Activated T-cell treated with anti-CD3 and anti-CD28 coated beads, Interleukin-2, amount 50 U/mL, for 24 hours (primary cell): ENCODE measurements at places on chromosomes 7 and 10.

GRCh38 chr7:135993950-135994349 is 16.8 kb upstream of the MTPN start:
- no peaks in the 10 kb centered on the region for H3K36me3 ChIP-seq
- H3K4me3 ChIP-seq = no peak overlapping the region
- H3K27me3 ChIP-seq = peaks cover 9% of the 10 kb centered on the region
- H3K27ac ChIP-seq = peak overlapping the region; percentile 83
- H3K4me1 ChIP-seq = peaks cover 23% of the 10 kb centered on the region

- H3K27me3 ChIP-seq = peaks cover 32% of the 10 kb centered on the region
- no peak overlapping the region for H3K27ac ChIP-seq
- H3K36me3 ChIP-seq = no peaks in the 10 kb centered on the region
- peaks cover 11% of the 10 kb centered on the region for H3K4me1 ChIP-seq
- H3K4me3 ChIP-seq = no peak overlapping the region
Observed at GRCh38 chr7:55350281-55350680, 14.9 kb upstream of the LANCL2 start.

DNA sequence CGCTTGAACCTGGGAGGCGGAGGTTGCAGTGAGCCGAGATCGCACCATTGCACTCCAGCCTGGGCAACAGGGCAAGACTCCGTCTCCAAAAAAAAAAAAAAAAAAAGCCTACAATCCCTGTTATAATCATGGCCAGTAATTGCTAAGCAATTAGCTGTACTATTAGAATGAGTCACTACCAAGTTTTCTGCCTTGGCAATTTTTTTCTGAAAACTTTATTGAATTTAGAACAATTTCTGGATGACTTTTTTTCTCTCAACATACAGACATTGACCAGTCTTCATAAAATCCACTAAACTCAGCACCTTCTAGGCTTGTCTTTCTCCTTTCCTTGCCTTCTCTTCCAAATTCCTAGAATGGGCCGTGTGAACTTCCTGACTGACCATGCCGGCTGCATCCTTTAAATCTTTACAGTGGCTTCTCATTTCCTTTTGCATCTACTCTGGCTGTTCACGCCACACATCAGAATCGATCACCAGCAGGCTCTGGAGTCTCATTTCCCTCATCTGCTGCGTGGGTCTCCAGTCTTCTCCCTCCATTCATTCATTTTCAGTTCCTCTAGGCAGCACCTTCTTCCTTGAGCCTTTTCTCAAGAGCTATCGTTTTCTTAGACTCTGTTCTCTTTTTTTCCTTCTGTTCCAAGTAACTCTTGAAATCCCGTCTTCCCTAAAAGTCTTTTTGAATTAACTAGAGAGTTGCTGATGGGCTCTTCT is 107.9 kb downstream of the KAT6B start:
- H3K4me1 ChIP-seq = peaks cover 41% of the 10 kb centered on the region
- no peak overlapping the region for H3K27ac ChIP-seq
- no peak for DNase-seq
- H3K36me3 ChIP-seq = no peaks in the 10 kb centered on the region
- H3K27me3 ChIP-seq = no peaks in the 10 kb centered on the region

DNA sequence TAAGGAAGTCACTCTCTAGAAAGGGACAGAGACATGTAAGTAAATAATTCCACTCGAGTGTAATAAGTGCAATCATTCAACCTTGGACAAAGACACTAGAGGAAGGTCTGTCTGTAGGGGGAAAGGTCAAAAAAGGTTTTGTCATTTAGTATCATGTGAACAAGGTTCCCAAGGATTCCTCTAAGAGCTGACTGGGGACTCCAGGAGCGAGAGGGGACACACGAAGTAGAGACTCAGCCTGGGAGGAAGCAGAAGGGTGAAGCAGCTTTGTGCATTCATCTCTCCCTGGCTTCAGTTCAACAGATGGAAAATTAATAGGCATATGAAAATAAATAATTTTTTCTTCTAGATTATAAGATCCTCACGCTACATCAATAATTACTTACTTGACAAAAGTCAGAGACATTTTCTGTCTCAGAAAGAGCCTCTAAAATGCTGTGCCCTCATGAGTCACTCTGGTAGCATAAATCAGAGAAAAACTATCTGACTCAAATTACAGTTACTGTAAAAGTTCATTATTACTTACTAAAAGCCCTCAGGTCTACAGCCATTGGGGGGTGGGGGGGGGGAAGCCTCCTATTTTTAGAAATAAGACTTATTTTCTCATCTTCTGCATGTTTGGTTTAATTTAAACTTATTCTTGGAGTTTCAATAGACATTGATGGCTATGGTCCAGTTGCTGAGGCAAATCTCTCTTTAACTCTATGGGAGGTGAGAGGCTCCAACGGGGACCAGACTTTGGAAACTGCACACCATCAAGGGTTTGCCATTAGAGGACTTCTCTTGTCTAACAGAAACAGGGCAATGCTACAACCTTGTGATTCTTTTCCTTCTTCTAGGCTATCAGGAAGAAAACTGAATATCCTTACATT is 275.1 kb upstream of the KLF14 start:
- peak overlapping the region; percentile 60 for H3K4me3 ChIP-seq
- peaks cover 37% of the 10 kb centered on the region for H3K36me3 ChIP-seq
- H3K27ac ChIP-seq = peak overlapping the region; percentile 98
- no peaks in the 10 kb centered on the region for H3K27me3 ChIP-seq
- peaks cover 94% of the 10 kb centered on the region for H3K4me1 ChIP-seq

DNA sequence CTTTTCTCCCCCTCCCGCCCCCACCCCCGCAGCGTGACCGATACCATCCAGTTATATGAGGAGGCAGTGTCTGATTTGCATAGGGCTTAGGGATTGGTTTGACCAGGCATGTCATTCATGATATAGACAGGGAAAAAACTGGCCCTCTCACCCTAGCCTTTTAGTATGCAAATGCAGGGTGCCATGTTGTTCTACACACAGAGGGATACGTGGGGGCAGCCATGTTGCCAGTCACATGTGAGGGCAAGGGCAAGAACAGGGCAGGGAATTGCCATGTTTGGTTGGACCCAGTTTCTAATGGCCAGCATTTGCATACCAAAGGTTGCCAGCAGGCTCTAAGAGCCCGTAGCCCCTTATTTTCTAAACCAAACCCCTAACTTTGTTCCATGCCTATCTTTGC is 552.1 kb downstream of the SORCS1 start:
- DNase-seq = no peak
- H3K4me3 ChIP-seq = no peak overlapping the region
- H3K4me1 ChIP-seq = no peaks in the 10 kb centered on the region
- no peak overlapping the region for H3K27ac ChIP-seq
- H3K27me3 ChIP-seq = no peaks in the 10 kb centered on the region
- no peaks in the 10 kb centered on the region for H3K36me3 ChIP-seq

- no peaks in the 10 kb centered on the region for H3K36me3 ChIP-seq
- H3K27ac ChIP-seq = no peak overlapping the region
- no peak for DNase-seq
- H3K4me1 ChIP-seq = peaks cover 50% of the 10 kb centered on the region
- H3K4me3 ChIP-seq = no peak overlapping the region
Observed at GRCh38 chr10:110216942-110217661, 9.7 kb downstream of the MXI1 start.

- no peaks in the 10 kb centered on the region for H3K4me1 ChIP-seq
- H3K27ac ChIP-seq = no peak overlapping the region
- H3K36me3 ChIP-seq = no peaks in the 10 kb centered on the region
- peaks cover 5% of the 10 kb centered on the region for H3K27me3 ChIP-seq
- DNase-seq = no peak
Observed at GRCh38 chr7:13017333-13017857, 330.0 kb downstream of the ARL4A start.

GRCh38 chr10:88680958-88681357 is 16.7 kb downstream of the LIPF start:
- no peak overlapping the region for H3K27ac ChIP-seq
- no peak for DNase-seq
- peaks cover 9% of the 10 kb centered on the region for H3K27me3 ChIP-seq

DNA sequence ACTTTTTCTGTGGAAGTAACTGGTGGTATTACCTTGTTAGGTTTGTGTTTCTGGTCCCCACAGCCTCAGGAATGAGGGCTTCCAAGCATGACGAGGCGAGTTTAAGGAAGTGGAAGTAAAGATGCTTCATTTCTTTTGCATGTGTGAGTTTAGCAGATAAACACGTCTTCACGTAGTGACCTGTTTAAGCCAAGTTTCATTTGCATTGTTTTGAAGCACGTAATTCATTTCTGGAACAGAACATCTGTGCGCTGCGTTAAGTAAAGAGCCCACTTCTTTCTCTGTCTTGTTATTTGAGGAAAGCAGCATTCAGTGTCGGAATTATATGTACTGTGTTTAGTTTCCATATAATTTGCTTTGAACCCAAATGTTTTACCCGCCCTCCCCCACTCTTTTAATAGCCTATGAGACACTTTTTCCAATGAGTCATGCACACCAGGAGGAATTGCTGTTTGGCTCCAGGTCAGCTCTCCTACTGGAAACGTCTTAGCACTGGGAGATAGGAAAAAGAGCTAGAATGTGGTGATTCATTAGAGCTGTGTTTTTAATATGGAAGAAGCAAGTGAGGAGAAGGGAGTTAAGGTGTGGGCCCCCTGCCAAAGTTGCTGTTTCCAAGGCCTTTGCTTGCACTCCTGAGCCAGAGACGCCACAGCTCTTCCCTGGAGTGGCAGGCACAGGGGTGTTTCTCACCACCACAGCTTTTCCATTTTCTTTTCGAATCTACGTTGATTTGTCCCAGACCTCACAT is 36.7 kb downstream of the BTBD16 start:
- no peaks in the 10 kb centered on the region for H3K4me1 ChIP-seq
- DNase-seq = no peak
- H3K27ac ChIP-seq = no peak overlapping the region
- peaks cover 23% of the 10 kb centered on the region for H3K27me3 ChIP-seq
